ENCODE measurements at places on chromosomes 5 and 9.

DNA sequence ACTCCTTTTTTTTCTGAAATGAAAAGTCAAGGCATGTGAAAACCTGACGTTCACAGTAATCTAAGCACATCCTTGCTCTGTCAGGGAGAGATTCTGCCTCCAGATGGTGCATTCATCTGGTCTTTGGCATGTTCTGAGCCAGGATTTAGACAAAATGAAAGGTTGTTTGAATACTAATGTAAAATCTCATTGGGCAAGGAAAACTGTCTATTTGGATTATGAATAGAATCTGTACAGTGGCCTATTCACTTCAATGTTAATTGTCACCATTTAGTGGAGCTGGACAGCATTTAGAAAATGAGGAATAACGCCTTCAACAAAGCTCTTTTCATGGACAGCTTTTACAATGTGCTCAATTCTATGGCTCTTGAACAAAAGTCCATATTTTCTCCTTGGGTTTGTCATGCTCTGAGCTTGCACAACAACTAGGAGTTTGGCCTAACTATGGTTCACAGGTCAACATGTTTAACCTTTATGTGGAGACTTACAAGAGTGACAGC, 28.9 kb downstream of the ARHGEF28 start:
- no peak for DNase-seq

DNA sequence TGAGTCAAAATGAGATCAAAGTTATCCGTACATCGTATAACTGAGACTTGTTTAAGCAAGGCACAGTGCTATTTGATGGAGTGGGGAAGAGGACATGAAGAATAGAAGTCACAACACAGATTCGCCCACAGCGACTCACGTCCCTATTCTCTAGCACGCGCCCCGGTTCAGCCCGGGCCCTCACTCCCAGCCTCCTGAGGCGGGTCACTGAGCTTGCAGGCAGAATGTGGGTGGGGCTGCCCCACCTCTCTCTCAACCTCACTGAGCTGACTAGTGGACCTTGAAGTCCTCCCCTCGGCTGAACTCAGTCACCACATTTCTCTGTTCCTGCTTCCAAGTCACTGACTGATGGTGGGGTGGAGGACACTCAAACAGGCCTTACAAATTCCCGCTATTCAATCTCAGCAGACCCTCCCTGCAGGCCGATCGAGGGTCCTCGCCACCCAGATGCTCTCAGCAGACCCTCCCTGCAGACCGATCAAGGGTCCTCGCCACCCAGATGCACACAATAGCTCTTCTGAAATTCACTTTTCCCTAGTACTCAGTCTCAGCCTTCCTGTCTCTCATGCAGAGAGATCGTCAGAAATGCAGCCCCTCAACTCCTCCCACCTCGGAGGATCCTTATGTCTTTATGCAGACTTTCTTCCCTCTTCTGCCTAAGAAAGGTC, 12.9 kb downstream of the GLDC start:
- DNase-seq: no peak

DNA sequence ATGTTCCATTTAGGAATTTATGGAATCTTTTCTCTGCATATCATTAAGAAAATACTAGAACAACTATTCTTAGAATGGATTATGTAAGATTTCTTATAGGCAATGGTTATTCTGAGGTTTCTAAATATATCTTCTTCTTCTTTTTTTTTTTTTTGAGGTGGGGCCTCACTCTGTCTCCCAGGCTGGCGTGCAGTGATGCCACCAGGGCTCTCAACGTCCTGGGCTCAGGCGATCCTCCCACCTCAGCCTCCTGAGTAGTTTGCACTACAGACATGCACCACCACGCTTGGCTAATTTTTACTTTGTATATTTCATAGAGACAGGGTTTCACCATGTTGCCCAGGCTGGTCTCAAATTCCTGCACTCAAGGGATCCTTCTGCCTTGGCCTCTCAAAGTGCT, 137.2 kb downstream of the SREK1 start:
- DNase-seq: no peak

DNA sequence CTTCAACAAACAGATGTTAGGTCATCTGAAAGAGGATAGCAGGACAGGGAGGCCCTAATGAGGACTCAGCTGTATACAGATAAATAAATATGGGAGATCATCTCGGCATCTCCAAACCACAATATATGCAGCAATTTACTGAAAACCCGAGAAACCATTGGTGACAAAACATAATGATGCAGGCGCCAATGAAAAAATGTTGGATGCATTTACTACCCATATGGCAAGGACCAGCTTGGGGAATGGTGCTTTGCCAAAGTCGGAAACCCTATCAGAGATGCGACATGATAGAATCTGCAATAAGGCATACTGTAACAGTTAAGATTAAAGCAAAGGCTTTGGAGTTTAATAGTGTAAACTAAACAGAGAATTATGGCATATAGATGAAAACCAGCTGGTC, 92.0 kb downstream of the SNCAIP start:
- no peak for DNase-seq

DNA sequence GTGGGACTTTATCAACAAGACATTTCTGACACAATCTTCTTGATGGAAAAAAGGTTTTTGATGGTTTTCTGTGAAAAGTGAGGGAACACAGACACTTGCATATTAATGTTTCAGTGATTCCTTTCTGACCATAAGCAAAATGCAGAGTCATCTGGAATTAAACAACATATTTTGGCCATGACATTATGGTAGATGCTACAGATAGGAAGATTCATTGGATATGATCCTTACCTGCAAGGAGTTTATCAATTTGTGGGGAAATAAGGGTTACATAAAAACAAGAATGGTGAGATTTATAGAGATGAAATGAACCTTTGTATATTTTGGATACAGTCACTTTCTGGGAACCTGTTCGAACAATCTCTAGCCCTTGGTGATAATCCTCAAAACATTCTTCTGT, 155.3 kb upstream of the GNA14 start:
- no peak for DNase-seq

- no peak for DNase-seq
Measured at GRCh38 chr9:98391406-98391805, 136.0 kb upstream of the TBC1D2 start.

GRCh38 chr5:81717860-81718259, 33.0 kb downstream of the SSBP2 start:
- no peak for DNase-seq

GRCh38 chr5:140181002-140181483, 6.1 kb downstream of the CYSTM1 start:
- DNase-seq: no peak

DNA sequence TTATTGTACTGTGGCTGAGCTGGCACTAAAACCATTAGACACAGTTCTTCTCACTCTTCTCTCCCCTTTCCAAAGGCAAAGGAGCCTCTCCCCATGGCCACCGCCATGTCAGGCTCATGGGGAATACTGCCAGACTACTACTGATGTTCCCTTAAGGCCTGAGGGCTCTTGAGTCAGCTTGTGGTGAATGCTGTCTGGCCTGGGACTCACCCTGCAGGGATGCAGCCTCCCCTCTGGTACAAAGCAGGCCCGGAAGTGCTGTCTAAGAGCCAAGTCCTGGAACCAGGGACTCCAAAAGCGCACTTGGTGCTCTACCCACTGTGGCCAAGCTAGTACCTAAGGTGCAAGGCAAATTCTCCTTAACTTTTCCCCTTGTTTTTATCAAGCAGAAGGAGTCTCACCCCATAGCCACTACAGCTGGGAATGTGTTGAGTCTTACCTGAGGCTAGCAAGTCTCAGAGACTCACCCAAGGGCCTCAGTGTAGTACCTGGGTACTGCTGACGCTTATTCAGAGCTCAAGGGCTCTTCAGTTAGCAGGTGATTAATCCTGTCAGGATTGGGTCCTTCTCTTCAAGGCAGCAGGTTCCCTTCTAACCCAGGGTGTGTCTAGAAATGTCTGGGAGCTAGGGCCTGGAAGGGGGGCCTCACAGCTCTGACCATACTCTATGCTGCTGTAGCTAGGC, 33.2 kb upstream of the C5orf46 start:
- peak; percentile 72 for DNase-seq

DNA sequence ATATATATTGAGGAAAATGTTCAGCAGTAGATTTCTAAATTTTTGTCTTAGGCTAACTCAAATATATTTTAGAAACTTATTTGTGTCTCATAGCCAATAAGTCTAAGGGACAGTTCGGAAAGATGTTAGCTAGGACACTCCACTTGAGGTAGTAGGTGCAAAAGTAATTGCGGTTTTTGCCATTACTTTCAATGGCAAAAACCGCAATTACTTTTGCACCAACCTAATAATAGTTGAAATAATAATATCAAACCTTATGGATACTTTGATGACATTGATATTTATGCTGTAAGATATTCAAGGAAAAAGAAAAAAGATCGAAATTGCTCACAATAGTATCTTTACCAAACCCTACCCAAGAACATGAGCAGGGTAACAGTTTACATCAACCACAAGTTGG, 555.5 kb upstream of the ST8SIA4 start:
- DNase-seq: no peak

DNA sequence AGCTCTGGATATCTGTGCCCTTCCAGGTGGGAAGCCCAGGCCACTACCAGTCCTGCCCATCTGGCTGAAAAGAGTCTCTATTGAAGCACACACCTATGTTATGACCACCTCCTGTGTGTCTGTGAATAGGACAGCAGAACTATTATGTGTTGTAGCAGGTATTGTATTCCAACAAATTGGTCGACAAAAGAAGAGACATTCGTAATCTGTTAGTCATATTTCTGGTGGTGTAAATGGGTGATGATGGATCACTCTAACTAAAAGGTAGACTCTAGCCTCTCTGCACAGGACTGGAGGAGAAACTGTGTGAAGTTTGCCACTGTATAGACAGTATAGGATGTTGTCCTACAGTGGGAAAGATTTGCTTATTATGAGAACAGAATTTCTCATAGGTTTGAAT, 416.1 kb downstream of the TMEM38B start:
- DNase-seq: no peak

DNA sequence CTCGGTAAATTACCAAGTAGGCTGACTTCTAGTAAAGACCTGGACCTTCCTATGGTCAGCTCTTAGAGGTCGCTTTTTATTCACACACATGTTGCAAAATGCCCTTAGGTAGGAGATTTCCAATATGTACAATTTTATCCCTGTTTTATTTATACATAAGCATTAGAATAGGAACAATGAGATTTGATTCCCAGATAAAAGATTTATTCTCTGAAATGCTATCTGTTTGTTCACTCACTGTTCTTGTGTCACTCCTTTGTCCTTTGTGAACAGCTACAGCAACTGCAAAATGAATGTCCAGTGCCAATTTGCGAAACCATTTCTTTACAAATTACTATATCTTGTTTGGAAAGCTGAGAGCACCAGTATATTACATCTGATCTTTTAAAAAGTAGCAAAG, 991.5 kb upstream of the TYRP1 start:
- DNase-seq: no peak

- DNase-seq: no peak
Measured at GRCh38 chr9:19913151-19913550, 124.3 kb upstream of the SLC24A2 start.

GRCh38 chr9:93520523-93520922, 55.9 kb upstream of the PHF2 start:
- no peak for DNase-seq

DNA sequence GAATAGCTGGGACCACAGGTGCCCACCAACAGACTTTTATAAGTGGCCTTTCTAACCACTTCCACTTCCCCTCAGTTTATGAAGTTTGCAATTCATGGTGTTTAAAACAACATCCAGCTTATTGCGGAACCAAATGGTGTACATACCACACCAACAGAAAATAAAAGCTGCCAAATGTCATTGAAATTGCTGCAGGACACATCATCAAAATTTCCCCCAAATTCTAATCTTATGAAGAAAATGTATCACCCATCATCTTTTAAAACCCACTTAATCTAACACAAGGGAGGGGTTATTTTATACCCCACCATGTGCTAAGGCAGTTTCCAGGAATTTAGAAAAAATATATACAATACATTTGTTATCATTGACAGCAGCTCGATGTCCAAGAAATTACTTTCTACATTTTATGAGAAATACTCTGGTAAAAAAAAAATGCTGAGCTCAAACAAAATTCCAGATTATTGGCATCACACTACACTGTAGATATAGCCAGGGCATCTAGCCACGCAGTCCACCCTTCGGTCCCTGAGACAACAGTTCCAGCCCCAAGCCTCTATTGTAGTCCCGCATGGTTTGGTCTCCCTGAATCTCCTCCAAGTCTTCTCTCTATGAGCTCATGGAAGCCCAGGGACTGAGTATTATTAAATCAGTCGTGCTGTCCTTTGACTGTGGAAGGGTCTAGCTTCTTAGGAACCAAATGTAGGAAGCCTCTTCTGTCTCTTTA, 372.8 kb upstream of the SLC30A5 start:
- DNase-seq: no peak

DNA sequence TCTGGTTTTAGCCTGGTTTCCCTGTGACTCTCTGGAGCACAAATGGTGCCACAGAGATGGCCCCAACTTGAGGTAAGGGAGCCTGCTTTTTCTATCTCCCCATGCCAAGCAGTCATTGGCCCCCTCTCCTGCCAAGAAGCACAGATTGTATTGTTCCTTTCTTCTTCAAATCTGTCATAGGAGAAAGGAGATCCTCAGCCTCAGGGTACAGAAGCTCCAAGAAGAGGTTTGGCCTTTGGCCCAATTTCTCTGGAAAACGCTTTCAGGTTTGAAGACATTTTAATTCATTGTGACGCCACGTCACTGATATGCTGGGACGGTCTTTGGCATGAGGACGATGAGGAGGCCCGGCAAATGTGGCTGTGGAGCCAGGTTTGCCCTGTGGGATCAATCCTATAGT, 29.2 kb upstream of the PANK3 start:
- DNase-seq: no peak

GRCh38 chr5:151571270-151572173, 19.6 kb downstream of the FAT2 start:
- DNase-seq: no peak

DNA sequence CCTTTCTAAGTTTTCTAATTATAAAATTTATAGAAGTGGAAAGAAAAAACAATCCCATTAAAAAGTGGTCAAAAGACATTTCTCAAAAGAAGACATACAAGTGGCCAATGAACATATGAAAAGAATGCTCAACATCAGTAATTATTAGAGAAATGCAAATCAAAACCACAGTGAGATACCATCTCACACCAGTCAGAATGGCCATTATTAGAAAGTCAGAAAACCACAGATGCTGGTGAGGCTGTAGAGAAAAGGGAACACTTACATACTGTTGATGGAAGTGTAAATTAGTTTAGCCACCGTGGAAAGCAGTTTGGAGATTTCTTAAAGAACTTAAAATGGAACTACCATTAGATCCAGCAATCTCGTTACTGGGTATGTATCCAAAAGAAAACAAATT, 23.7 kb upstream of the PLPP1 start:
- no peak for DNase-seq

GRCh38 chr5:133905424-133905823, 63.0 kb downstream of the C5orf15 start:
- no peak for DNase-seq

DNA sequence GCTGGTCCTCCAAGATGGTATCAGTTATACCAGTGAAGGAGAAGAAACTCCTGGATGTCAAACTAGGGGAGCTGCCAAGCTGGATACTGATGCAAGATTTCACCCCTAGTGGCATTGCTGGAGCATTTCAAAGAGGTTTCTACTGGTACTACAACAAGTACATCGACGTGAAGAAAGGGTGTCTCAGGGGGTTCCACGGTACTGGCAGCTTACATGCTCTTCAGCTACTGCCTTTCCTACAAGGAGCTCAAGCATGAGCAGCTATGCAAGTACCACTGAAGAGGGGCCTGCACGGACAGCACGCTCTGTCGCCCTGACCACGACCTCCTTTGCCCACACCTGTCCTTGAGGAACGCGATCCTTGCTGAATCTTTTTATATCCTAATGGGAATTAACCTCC, 19.5 kb downstream of the ACTL7B start:
- DNase-seq: peak; percentile 21

Measured in upper lobe of left lung (tissue), 6 donors.